Placental pericyte (primary cell): ENCODE measurements at places on chromosomes 6 and 20. TPM values are rescaled to one million over a fixed set of nuclear protein-coding genes. Genes with fewer than 3 reads are reported as not detected.

Gene CST9L
- total RNA-seq: not detected in 2 replicates

Gene CDH26
- total RNA-seq: not detected in 2 replicates

Gene LTB
- total RNA-seq: not detected in 2 replicates

Gene KHDRBS2
- total RNA-seq: not detected in 2 replicates

Gene NKAIN4
- 0.57 and 1.1 TPM in 2 replicates for total RNA-seq

Gene CPNE5
- 0.14 and 0.66 TPM in 2 replicates for total RNA-seq

Gene DYNLRB1
- total RNA-seq: 89.3 and 90.8 TPM in 2 replicates

Gene DNMT3B
- 2.2 and 5.2 TPM in 2 replicates for total RNA-seq

Gene SYNJ2
- 24.1 and 89.8 TPM in 2 replicates for total RNA-seq

Gene PROKR2
- not detected in 2 replicates for total RNA-seq

Gene SGK2
- total RNA-seq: 0.22 and 0.57 TPM in 2 replicates

Gene STMND1
- total RNA-seq: not detected in 2 replicates

Gene LY6G6F
- not detected in 2 replicates for total RNA-seq

Gene UCKL1
- total RNA-seq: 21.2 and 33.5 TPM in 2 replicates

Gene HLA-DRB1
- 0.14 TPM in 1 of 2 replicates, not detected in the other for total RNA-seq

Gene CLDN20
- not detected in 2 replicates for total RNA-seq

Gene RUNX2
- total RNA-seq: 9.0 and 18.3 TPM in 2 replicates

Gene CGA
- total RNA-seq: not detected in 2 replicates

Gene SLC17A1
- total RNA-seq: not detected in 2 replicates

Gene COL20A1
- not detected in 2 replicates for total RNA-seq

Gene PGBD1
- total RNA-seq: 2.0 and 8.2 TPM in 2 replicates

Gene BTN1A1
- not detected in 2 replicates for total RNA-seq

Gene BANF2
- not detected in 2 replicates for total RNA-seq

Gene BMP5
- not detected in 2 replicates for total RNA-seq

Gene CLVS2
- not detected in 2 replicates for total RNA-seq

Gene HLA-DQB2
- not detected in 2 replicates for total RNA-seq

Gene HRH3
- total RNA-seq: not detected in 2 replicates

Gene CNKSR3
- 3.1 and 7.4 TPM in 2 replicates for total RNA-seq

Gene BEND3
- 2.8 and 4.6 TPM in 2 replicates for total RNA-seq

Gene ETV7
- 0.29 and 0.88 TPM in 2 replicates for total RNA-seq

Gene PDYN
- not detected in 2 replicates for total RNA-seq

Gene IPCEF1
- total RNA-seq: under 0.01 TPM in 1 of 2 replicates, not detected in the other

Gene TFAP2C
- total RNA-seq: 0.44 and 27.3 TPM in 2 replicates

Gene PGC
- not detected in 2 replicates for total RNA-seq

Gene CST5
- total RNA-seq: not detected in 2 replicates

Gene OXT
- not detected in 2 replicates for total RNA-seq

Gene MYL9
- 120 and 127 TPM in 2 replicates for total RNA-seq

Gene SERPINB1
- 21.0 and 45.5 TPM in 2 replicates for total RNA-seq

Gene CRIP3
- not detected in 2 replicates for total RNA-seq

Gene NFKBIE
- 17.8 and 31.7 TPM in 2 replicates for total RNA-seq

Gene OPRL1
- 0.86 and 0.88 TPM in 2 replicates for total RNA-seq

Gene MOXD1
- 9.9 and 25.2 TPM in 2 replicates for total RNA-seq

Gene ACAT2
- total RNA-seq: 54.5 and 110 TPM in 2 replicates

Gene YIPF3
- 110 and 115 TPM in 2 replicates for total RNA-seq

Gene FGD2
- not detected in 2 replicates for total RNA-seq

Gene MICAL1
- 37.4 and 85.2 TPM in 2 replicates for total RNA-seq

Gene TRAPPC3L
- total RNA-seq: under 0.01 TPM in 1 of 2 replicates, not detected in the other
